ENCODE measurements at places on chromosomes 6 and 20.
A peak's percentile ranks its signal among the peaks of the same experiment; 100 is the strongest.

- DNase-seq = no peak
Measured at GRCh38 chr6:46985943-46986342, 56.2 kb downstream of the ADGRF1 start.

GRCh38 chr6:31399589-31400466 lies 3.6 kb upstream of the MICA start:
- peak; percentile 96 for DNase-seq

GRCh38 chr6:107068691-107069630 lies 41.0 kb downstream of the MTRES1 start:
- no peak for DNase-seq

DNA sequence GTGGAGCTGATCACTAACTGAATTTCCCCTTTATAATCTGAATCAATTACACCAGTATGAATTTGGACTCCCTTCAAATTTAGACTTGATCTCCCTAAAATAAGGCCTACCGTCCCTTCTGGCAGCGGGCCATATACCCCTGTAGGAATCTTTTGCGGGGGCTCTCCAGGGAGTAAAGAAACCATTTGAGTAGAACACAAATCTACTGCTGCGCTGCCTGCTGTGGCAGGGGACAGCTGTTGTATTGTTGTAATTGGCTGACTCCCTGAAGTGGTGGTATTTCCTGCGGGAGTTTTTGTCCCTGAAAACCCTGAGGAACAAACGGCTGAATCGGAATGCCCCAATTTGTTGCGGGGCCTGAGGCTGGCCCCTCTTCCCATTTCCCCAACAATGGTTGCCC lies 16.0 kb upstream of the PTCRA start:
- DNase-seq = no peak

DNA sequence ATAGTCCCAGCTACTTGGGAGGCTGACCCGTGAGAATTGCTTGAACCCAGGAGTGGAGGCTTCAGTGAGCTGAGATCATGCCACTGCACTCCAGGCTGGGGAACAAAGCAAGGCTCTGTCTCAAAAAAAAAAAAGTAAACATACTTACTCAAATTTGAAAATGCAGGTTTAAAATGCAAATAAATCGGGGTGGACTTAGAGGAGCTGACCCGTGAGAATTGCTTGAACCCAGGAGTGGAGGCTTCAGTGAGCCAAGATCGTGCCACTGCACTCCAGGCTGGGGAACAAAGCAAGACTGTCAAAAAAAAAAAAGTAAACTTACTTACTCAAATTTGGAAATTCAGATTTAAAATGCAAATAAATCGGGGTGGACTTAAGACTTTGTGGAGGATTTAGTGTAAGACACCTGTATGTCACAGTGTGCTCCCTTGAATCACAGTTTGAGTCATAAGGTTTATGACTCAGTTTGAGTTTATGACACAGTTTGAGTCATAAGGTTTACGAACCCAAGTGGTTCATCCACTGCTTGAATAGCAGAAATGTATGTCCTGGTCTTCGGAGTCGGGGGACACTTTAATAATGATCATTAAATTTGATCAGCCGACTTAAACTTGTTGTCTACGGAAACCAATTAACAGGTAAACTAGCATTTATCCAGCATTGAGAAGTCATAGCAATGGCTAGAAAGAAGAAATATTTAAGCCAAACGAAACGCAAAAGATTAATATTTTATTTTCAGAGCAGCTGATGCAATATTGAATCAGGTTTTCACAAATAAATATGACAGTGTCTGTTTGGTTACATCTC lies 6.8 kb upstream of the MRPS10 start:
- no peak for DNase-seq

GRCh38 chr20:62212299-62212698 lies 7.8 kb downstream of the HRH3 start:
- DNase-seq = no peak

DNA sequence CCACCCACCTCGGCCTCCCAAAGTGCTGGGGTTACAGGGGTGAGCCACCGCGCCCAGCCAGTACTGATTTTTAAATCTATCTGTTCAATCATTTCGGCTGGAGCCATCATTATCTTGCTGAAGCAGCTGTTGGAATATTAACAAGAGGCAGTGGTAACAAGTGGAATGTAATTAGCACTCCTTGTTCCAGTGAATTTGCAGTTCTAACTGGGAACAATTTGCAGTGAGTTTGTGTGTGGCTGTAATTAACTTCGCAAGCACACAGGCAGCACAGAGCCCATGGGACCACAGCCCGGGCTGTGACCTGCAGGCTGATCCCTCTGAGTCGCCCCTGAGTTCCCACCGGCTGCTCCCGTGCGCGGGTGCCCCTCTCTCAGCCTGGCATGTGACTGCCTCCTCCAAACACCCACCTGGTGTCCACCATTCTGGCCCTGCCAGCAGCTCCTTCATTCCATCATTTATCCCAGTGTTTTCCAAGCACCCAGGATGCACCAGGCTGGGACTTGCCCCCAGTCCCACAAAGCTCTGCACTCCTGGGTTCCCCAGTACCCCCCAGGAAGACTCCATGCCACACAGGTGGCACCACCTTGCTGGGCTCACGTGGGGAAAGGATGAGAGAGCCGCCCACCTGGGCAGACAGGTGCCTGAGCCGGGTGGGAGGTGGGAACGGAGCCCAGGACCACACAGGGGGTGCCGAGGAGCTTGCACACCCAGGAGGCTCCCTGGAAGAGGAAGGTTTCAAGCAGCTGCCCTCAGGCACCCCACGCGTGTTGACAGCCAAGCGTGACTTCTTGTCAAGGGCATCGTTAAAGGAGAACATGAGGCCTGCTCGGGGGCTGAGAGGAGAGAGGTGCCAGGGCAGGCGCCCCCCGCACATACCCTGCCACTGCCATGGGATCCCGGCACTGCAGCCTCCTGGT lies 75.2 kb downstream of the YTHDF1 start:
- no peak for DNase-seq

GRCh38 chr6:37171201-37171969 lies 1.4 kb downstream of the PIM1 start:
- peak; percentile 78 for DNase-seq

- no peak for DNase-seq
Measured at GRCh38 chr20:37411408-37412219, 65.7 kb downstream of the SRC start.

DNA sequence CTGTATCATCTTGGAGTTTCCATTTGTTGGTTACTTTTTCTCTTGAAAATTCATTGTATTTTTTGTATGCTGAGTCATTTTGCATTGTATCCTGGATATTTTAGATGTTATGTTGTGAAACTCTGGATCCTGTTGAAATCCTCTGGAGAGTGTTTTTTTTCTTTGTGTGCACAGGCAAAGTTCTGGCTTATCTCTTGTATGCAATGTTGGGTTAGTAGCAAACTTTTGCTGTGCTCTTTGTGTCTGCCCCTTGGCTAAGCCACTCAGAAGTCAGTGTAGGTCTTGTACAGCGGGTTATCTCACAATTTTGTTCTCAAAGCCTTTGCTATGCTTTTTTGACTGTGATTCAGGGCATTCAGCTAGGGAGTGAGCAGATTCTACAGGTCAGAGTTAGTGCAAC lies 29.1 kb upstream of the LMBRD1 start:
- no peak for DNase-seq

- DNase-seq = no peak
Measured at GRCh38 chr6:93447874-93448273, 28.5 kb upstream of the EPHA7 start.

GRCh38 chr6:112535816-112536215 lies 188.7 kb downstream of the RFPL4B start:
- no peak for DNase-seq

GRCh38 chr20:36106606-36107005 lies 47.9 kb upstream of the EPB41L1 start:
- no peak for DNase-seq

- DNase-seq = no peak
Measured at GRCh38 chr6:44609051-44609612, 221.6 kb downstream of the CDC5L start.

DNA sequence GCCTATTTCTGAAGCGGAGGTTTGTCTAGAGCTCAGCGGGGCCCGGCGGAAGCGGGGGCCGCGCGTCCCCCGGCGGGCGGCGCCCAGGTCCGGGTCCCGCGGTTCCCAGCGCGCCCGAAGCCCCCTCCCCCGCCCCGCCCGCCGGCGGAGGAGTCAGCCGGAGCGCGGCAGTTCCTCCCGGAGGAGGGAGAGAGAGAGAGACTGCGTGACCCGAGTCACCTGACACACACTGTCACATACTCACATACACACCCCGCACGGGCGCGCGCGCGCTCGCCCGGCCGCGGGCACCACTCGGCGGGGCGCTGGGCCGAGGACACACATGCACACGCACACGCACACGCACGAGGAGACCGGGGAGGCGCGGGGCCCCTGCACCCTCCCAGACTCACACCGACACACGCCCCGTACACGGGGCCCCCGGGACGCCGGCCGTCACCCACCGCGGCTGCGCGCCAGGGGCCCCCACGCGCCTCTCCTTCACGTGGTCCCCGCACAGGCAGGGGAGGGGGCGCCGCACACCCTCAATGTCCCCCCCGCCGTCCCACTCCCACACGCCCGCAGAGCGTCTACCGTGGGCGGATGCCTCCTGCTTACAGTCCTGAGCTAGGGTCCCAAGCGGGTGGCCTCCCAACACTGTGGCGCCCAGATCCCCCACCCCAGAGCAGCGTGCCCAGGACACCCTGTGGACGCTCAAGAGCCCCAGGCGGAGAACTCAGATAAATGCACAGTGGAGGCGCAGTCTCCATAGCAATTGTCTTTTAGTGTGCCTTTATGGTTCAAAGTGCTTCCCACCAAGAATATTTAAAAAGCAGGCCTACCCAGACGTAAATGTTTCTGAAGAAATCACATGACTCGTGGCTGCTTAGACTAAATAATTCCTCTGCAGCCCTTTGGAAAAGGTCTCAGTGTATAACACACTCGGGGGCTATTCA lies at the start of gene RRAGD:
Gene RRAGD (minus strand): TSS at position 203 of the 935 bp plus-strand sequence. CDS start 280 bp downstream, outside the sequence.
- peak; percentile 82 for DNase-seq
